Prostate gland (tissue), 2 donors: ENCODE measurements at places on chromosomes 11 and 22. TPM values are rescaled to one million over a fixed set of nuclear protein-coding genes. Genes with fewer than 3 reads are reported as not detected.

DNA sequence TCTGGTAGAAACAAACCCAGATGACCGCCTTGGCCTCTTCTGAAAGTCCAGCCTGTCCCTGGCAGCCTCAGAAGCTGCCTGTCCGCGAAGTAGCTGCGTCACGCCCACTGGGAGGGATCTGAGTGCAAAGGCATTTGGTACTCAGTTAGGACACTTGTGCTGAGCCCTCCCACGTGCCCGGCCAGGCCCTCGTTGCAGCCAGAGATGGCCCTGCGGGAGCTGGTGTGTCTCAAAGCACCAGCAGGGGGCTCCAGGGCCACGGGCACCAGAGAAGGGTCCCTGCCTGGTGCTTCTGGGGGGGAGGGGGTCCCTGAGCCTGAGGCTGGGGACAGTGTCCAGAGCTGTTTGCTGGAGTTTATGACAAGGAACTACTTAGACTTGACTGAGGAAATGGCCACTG lies 5.8 kb downstream of the SELENOO start:
- DNase-seq = no peak

DNA sequence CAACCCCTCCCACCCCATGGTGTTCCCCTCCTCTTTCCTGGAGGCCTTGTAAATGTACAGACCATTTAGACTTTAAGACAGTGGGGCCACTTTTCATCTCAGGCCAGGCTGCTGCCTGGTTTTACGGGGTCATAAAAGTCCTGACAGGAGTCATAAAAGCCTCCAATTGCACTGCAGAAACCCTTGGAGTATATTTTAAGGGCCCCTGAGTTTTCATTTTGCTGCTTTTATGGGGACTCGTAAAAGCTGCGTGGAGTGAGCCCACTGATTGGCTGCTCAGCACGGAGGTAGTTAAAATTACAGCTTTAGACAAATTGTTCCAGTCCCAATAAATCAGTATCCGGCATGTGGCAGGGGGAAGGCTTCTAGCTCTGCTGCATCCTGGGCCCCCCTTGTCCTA lies 627.6 kb downstream of the NTM start:
- no peak for DNase-seq

GRCh38 chr11:22432291-22433093 lies 94.3 kb downstream of the SLC17A6 start:
- DNase-seq = no peak

DNA sequence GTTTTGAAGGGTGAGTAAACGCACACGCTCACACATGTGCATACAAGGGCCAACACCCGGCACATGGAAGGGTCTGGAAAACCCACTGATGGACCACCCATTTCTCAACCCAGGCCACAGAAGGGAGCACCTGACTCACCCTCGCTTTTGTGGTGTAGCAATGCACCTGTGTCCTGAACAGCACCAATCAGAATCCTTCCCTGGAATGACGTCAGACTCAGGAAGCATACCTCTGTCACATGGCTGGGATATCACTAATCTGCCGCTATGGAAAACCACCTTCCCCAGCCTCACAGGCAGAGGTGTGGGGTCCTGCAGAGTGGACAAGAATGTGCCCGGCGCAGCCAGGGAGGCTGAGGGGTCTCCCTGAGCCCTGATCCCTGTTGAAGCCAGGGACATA lies 9.0 kb upstream of the OSM start:
- no peak for DNase-seq

DNA sequence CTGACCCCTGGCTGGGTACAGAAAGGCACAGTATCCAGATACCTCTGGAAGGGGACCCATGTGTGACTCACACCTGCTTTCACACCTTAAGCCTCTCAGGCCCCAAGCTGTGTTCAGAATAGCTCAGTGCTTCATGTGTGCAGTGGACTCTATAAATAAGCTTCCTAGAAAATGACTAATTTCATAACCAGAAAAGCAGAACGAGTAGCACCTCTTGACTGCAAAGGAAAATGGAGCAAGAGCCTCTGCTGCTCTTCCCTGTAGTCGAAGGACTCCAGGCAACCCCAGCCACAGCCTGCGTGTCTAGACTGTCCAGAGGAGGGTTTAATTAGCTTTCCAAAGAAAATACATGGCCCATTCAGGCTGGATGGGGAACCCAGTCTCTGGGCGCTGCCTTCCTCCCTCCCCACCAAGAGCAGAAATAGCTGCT lies 23.1 kb downstream of the PTPN5 start:
- DNase-seq = no peak

PRODH gene
- 3.1 TPM for total RNA-seq
